ENCODE measurements at places on chromosomes 13 and 19. TPM values are rescaled to one million over a fixed set of nuclear protein-coding genes. Genes with fewer than 3 reads are reported as not detected.

Gene PLPPR3
- total RNA-seq = 5.0 TPM

Gene NR2F6
- 64.3 TPM for total RNA-seq

Gene ZNF492
- not detected for total RNA-seq

Gene SULT2A1
- not detected for total RNA-seq

Gene ZBTB45
- total RNA-seq = 15.8 TPM

All from A549 treated with AZD2906 at 1 μM for 4 hours (cell line).